ENCODE measurements at places on chromosomes 1 and 21.

GRCh38 chr1:228142155-228142691 is 2.1 kb downstream of the GUK1 start:
- no peak for DNase-seq

DNA sequence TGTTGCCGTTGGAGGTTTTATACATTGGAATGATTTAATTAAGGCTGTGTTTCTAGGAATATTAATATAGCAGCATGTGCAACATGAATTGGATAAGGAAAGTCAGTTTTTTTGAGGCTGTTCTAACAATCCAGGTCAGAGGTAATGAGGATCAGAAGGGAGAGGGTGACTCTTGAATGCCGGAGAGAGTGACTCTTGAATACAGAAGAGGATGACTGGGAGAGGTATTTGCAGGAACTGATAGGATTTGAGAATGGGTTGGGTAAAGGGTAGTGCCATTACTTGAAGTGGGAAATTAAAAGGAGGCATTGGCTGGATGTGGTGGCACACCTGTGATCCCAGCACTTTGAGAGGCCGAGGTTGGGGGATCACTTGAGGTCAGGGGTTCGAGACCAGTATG is 55.6 kb upstream of the MACF1 start:
- DNase-seq = no peak

GRCh38 chr1:33709783-33710718 is 153.8 kb upstream of the HMGB4 start:
- no peak for DNase-seq

DNA sequence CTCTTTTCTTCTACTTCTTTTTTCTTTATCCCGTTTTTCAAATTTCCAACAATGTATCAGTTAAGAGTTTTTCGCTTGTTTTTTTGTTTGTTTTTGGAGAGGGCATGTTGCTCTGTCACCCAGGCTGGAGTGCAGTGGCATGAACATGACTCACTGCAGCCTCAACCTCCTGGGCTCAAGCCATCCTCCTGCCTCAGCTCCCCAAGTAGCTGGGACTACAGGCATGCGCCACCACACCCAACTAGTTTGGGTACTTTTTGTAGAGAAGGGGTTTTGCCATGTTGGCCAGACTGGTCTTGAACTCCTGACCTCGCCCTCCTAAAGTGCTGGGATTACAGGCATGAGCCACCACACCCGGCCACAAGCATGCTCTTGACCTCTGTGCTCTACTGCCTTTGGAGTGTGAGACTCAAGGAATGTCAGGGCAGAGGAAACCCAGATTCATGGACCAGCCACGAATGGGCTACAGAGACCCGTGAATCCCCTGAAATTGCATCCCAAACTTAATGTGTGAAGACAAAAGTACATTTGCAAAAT is 65.1 kb upstream of the HSD17B7 start:
- DNase-seq = no peak

DNA sequence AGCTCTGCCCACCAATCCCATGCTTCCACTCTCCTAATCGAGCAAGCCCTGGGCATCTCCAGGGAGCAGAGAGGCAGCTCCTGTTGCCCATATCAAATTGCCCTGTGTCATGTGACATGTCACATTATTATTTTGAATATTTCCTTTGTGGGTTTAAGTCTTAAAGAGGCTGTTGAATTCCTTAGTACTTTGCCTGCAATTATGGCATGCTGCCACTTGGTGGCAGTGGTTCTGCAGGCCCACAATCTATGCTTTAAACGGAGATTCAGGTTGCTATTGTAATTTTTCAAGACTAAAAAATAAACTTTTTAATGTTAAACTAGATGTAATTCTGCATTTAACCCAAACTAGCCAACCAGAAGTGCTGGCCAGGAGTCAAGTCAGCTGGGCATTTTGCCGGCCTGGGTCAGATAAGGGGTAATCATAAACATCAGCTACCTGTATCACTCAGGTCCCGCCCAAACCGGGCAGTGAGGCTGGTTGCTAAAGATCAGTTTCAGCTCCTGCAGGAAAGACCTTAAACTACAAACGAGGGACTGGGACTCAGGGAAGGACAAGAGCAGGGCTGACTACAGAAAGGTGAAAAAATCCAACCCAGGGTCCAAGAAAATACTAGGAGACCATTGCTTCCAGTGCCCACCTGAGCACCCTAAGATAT is 37.3 kb upstream of the ARHGEF16 start:
- DNase-seq = peak; percentile 56

- no peak for DNase-seq
These were observed 42.9 kb downstream of the USP25 start for GRCh38 chr21:15772654-15773053.

- no peak for DNase-seq
These were observed 1.5 kb upstream of the FBLIM1 start for GRCh38 chr1:15757016-15757543.
